Fibroblast of skin of abdomen (primary cell): ENCODE measurements at places on chromosomes 4 and X.

- no peak for DNase-seq
Measured at GRCh38 chrX:134338527-134338926, 101.5 kb downstream of the CCDC160 start.

DNA sequence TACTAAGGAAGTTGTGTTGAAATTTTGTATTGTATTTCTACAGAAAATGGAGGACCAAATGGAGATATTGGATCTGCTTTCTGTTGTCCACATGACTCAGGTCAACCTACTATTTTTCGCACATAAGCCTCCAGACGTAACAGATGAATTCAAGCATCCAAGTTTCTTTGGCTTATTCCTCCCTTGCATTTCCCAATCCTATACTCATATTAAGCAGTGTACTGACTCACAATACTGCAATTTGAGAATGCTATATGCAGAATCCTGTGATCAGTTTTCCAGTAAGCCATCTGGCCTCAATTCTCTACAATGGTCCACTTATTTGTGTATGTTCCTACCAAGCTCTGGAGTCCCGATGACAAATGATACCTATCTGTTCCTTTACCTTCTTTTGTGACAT is 75.7 kb downstream of the ASB9 start:
- peak; percentile 58 for DNase-seq

DNA sequence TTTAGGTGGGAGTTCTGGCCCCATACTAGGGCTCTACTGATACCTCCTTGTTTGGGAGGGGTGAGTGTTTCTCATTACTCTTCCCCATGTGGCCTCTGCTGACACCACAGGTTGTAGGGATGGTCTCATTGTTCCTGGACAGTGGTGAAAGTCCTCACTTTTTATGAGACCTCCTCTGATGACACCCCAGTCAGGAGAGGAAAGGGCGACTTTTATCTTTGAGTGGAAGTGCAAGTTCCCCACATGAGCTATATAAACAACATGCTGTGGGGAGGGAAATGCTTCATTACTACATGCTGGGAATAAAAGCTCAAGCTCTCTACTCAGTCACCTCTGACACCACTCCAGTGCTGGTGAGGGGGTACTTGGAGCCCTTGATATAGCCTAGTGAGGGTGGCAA is 29.5 kb upstream of the MAGEA6 start:
- DNase-seq: no peak

DNA sequence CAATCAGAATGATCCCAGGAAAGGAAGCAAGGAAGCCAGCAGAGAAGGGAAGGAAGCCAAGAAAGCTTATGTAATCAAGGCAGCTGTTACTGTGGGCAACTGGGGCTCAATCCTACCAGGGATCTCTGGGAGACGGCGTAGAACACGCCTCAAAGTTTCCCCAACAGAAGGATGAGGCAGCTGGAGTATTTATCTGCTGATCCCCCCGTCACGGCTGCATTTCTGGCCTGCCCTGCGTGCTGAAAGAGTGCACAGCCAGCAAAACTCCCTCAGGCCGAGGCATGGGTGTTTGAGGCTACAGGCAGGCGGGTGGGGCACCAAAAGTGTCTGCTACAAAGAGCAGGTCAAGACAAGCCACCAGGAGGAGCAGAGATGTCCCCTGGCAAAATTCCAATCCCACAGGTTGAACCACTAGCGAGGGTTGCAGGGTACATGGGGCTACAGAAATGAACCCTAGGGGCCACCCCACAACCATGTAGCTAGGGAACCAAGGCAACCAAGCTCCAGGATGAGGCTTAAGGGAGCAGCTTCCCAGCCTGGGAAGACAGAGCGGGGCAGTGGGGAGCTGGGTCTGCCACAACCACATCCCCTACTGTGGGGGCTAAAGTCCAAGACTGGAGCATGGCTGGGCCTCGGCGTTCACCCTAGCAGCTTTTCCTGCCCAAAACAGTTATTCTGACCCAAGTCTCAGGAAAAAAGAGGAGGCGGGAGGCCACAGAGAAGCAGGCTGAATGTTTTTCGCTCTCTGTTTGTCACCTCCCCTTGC is 113.4 kb downstream of the BCOR start:
- peak; percentile 69 for DNase-seq

GRCh38 chrX:136259543-136259942 is 8.3 kb upstream of the MAP7D3 start:
- peak; percentile 80 for DNase-seq

GRCh38 chrX:74449937-74450330 is 28.6 kb downstream of the SLC16A2 start:
- DNase-seq: peak; percentile 56

GRCh38 chrX:150542846-150543229 is 25.6 kb upstream of the MTM1 start:
- DNase-seq: no peak

GRCh38 chr4:1991596-1992434 is 17.0 kb downstream of the NELFA start:
- DNase-seq: no peak

DNA sequence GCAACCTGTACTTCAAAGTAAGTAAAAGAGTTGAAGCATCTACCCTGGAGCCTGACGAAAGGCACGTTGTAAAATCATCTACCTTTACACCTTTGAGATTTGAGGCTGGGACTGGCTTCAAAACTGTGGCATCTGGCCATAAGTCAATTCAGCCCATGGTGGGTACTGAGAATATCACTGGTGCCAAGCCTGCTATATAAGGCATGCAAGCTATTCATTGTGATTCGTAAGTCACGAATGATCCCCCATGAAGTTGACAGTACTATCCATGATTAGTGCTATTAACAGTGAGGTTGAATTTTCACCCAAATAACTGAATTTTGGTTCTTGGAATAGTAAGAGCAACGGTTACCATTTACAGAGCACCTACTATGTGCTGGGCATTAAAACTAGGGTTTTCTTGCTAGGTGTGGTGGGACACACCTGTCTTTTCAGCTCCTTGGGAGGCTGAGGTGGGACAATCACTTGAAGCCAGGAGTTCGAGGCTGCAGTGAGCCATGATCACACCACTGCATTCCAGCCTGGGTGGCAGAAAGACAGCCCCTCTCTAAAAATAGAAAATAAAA is 39.8 kb downstream of the IRF2 start:
- DNase-seq: no peak

GRCh38 chrX:40729598-40730584 is 5.5 kb downstream of the MED14 start:
- no peak for DNase-seq

- DNase-seq: no peak
Measured at GRCh38 chr4:66516940-66517339, 846.7 kb upstream of the EPHA5 start.

DNA sequence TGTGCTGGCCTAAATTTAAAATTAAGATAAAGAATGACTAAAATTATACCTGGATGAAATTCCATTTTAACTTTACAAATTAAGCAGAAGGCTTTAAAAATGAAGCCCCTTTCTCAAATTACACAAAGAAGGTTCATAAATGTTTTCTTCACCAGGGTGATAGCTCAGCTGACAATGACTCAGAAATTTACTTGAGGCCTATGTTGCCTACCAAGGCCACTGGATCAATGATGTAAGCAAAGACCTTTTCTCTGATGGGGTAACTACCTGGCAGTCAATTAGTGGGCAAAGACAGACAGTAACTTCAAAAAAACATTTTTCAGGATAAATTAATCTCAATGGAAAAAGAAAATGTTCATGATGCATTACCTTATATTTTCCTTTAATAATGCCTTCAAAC is 23.9 kb upstream of the GPR34 start:
- DNase-seq: no peak

- peak; percentile 72 for DNase-seq
Measured at GRCh38 chr4:182179105-182179504, 64.1 kb upstream of the TENM3 start.
